Activated CD4-positive, alpha-beta T cell treated with anti-CD3 and anti-CD28 coated beads, Interleukin-2, amount 50 U/mL, for 16 hours (primary cell): ENCODE measurements at places on chromosomes 11 and 22.
A peak's percentile ranks its signal among the peaks of the same experiment; 100 is the strongest.

GRCh38 chr11:41306431-41306830 is 153.0 kb downstream of the LRRC4C start:
- no peak for DNase-seq

DNA sequence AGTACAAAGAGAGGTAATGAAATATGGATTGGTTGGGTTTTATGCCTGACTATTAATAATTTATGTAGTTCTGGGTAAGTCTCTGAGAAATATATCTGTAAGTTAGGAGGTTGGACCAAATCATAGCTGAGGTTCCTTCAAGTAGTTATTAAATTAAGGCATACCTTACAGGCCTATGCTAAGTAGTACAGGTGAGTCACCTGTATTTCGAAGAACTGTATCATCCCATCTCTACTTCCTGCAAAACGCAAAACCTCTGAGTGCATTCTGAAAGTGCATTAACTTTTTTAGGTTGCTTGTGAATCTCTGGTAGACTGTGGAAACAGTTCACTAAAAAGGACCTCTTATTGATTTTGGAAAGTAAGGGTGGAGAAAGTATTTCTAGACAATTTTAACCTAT is 37.1 kb downstream of the APOL5 start:
- DNase-seq: no peak

GRCh38 chr22:36156515-36157419 is 3.8 kb downstream of the APOL3 start:
- peak; percentile 72 for DNase-seq

GRCh38 chr11:2737226-2737590 is 37.4 kb upstream of the KCNQ1OT1 start:
- no peak for DNase-seq

DNA sequence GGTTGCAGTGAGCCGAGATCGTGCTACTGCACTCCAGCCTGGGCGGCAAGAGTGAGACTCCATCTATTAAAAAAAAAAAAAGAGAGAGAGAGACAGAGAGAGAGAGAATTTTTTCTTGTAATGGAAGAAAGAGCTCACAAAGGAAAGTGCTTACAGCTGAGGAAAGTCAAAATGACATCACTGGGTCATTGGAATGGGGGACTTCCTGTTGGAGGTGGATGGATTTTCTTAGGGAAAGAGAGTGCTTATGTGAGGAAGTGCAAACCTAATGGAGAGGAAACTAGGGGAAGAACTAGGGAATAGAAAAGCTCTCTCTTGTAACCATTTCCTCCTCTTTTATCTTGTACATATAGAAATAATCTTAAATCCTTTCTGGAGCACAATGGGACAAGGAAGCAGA is 6.3 kb upstream of the PIWIL4 start:
- DNase-seq: no peak

DNA sequence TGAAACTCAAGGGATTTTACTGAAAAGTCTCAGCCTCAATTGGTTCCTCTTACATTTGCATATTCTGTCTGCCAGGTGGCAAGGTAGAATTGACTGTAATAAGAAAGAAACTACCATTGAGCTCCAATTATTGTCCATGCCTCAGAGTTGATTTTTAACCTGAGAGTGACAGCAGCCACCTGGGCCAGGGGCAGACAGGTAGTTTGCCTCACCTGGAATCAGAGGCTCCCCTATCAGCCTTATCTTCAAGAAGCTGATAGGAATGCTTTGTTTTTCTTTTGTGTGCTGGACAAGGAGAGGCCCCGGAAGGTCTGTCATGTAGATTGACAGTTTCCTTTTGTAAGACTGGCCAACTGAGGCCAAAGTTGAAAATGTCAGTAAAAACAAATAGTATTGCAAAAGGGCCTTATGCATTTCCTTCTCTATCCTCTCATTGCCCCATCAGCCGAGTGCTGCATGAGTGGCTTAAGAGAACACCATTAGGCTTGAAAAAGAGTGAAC is 34.1 kb downstream of the CD44 start:
- no peak for DNase-seq

DNA sequence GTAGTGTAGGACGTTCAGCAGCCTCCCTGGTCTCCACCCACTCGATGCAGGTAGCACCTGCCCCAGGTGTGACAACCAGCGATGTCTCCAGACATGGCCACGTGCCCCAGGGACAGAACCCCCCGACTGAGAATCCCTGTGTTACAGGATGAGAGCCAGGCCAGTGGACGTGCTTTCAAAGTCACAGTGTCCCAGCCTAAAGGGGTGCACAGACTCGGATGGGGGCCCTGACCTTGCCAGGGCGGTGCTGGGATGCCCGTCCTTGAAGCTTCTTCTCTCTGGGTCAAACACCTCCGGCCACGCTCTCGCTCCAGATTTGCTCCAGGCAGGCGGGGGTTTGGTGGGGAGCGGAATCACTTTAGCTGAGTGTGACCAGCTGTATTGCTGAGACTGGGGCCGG is 23.3 kb upstream of the GAL start:
- DNase-seq: no peak

GRCh38 chr22:44091021-44091721 is 67.1 kb downstream of the PARVB start:
- DNase-seq: peak; percentile 44

GRCh38 chr11:44304091-44305025 is 5.6 kb downstream of the ALX4 start:
- DNase-seq: no peak

DNA sequence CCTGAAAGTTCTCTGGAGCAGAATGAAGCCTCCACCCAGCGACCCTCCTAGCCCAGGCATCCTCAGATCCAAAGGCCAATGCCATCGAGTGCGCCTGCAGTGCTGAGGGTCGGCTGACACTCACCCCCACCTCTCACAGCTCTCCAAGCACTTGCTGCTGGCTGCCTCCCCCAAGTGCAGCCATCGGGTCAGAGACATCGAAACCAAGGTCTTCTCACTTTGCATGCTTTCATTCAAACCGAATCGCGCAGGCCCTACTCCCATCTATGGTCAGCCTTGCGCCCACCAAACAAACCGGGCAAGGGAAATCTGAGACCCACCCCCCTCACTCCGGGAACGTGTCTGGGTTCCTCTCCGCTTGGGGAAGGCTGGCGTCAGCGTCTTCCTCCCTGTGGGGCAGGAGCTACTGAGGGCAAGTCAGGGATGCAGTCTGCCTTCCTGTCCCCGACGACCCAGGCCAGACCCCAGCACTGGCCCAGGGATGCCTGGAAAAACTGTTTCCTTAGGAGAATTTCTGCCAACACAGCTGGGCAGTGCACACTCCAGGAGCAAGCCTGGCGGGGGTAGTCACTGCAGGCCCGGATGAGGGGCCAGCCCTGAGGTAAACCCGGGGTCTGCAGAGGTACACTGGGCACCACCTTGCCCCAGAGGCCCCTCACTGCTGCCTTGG is 7.0 kb downstream of the WNT7B start:
- no peak for DNase-seq

DNA sequence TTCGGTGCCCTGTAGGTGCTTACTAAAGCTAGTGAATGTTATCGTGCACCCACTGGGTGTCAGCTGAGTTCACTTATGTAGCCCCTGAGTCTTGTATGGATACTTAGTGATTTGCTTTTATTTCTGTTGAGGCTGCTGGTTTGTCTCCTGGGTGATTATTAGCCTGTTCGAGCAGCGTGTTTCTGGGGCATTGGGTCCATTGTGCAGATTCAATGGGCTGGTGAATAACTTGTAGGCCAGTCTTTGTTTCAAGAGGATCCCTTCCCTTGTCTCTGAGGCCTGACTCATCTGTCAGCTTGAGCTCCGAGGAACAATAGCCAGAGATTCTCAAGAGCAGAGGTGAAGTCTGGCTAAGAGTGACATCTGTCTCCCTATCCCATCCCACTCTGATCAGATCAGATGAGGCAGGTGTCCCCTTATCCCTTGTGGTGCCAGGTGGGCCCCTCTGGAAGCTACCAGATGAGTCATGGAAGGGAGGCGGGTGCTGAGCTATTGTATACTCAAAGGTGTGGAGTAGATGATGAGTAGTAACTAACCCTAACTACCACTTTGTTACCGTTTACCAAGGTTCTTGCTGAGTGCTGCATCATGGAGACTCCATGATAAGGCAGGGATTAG is 3.7 kb downstream of the MIAT start:
- no peak for DNase-seq

- DNase-seq: peak; percentile 36
Observed at GRCh38 chr11:111417766-111418435, 38.8 kb upstream of the POU2AF1 start.

DNA sequence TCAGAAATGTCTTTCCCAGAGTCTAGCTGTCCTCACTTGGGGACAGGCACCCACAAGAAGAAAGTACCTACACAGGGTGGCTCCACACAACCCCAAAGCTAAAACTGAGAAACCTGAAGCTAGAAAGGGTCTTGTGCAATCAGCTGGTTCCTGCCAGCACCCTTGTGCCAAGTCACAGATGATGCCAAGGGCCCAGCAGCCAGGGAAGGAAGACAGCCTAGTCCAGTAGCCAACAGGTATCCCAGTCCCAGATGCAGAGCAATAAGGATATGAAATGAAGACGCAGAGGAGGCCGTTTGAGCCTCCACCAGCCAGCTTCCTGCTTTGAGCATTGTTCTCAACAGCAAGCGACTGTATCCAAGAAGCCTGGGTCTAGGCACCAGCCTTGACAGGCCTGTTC is 6.1 kb downstream of the PLEKHA7 start:
- DNase-seq: no peak

- no peak for DNase-seq
Observed at GRCh38 chr11:74646215-74646614, 53.8 kb downstream of the POLD3 start.

DNA sequence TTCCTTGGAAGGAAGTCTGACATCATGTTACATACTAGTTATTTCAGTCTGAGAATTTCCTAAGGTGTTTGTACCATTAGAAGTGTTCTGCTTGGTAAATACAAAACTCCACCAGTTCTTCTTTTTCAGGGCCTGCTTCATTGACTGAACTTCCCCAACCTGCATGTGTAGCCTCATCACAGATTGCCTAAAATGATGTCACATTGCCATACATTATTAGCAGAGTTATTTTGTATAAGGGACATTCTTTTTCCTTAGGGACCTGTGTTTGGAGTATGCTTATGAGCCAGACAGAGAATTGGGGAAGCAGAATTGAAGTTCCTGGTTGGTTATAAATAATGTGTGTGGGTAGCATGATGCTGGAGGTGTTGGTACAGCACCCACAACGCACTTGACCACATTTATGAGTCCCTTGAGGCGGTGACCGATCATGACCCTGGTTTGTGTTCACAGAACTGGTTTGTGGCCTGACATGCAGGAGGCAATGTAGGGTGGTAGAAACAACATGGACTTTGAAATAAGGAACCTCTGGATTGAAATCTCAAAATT is 16.4 kb upstream of the MMP7 start:
- DNase-seq: no peak

DNA sequence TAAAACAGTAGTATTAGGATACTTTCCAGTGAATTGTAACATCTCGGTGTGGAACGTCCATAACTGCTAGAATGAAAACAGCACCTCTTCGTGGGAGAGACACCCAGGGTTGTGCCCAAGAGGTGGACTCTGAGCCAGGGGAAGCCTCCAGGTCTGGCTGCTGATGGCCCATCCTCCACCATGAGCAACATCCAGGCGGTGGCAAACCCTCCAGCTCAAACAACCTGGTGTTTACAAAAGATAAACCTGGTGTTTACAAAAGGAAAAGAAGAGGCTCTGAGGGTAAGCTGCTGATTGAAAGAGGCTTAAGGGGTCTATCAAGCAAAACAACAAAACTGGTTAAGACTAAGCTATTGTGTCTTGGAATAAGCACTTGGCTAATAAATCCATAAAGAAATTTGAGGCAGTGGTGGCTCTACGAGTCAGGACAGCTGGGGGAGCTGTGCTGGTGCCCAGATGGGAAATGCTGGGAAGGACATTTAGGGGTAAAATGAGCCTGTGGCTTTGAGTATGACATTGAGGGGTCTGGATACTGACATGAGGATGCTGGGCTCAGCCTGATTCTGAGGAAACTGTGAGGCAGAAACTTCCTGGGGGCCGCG is 909.0 kb downstream of the BRD1 start:
- DNase-seq: no peak

DNA sequence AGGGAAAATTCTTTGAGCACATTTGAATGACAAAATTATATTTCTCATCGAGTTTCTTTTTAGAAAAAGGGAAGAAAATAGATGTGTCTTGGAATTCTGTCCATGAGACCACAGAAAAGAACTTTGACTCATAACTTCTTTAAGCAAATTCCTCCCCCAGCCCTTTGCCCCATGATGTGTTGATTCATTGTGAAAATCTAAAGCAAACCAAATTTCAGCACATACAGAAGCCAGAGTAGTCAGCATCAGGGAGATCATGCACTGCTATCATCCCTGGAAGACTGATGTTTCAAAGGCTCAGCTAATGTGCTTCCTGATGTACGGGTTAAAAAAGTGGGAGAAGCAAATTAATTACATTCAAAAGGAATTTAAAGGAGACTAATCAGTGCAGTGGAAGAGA is 159.7 kb downstream of the FAT3 start:
- DNase-seq: no peak

DNA sequence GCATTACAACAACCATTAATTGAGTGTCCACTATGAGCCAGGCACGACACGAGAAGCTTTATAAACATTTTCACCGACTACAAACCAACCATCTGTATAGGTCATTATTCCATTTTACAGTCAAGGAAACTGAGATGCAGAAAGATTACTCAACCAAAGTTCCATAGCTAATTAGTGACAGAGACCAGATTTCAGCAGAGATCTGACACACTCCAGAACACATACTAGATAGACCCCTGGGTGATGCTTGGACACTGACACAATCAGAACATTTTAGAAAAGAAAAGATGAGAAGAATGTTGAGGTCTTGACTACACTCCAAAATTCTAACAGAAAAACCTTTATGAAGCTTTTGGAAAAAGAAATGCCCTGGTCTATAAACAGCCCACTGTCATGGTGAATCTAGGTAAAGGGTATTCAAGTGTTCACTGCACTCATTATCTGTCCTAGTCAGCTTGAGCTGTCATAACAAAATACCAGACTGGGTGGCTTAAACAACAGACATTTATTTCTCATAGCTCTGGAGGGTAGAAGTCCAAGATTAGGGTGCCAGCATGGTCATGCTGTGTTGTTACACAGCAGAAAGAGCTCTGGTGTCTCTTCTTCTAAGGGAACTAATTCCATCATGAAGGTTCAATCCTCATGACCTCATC is 89.0 kb downstream of the RELT start:
- no peak for DNase-seq

- DNase-seq: peak; percentile 47
Observed at GRCh38 chr11:93573184-93573583, 30.0 kb upstream of the SMCO4 start.

- no peak for DNase-seq
Observed at GRCh38 chr22:46610356-46610755, 9.8 kb upstream of the GRAMD4 start.

GRCh38 chr11:100990931-100991330 is 138.7 kb downstream of the PGR start:
- DNase-seq: no peak

DNA sequence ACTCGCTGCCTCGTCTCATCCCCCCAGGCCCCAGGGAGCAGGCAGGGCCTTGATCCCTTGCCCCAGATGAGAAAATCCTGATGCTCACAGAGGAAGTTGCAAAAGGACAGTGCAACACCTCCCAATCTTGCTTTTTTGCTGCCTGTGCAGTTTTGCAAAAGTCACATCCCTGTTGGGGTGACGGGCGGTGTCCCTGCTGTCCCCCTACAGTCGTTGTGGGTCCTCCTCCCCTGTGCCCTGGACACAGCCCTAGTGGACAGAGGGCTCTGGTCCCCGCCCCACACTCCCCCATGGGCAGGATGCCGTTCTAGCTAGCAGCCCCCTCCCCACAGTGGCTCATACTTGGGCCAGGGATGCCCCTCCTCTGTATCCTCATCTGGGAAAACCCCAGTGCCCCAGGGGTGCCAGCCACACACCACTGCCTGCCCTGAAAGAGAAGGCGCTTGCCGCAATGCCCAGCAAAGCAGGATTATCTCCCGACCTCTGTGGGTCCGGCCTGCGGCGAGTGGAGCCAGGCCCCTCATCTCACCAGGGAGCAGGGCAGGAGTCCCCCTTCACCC is 18.4 kb upstream of the CTSD start:
- DNase-seq: no peak
